ENCODE measurements at places on chromosomes 5 and 9.

DNA sequence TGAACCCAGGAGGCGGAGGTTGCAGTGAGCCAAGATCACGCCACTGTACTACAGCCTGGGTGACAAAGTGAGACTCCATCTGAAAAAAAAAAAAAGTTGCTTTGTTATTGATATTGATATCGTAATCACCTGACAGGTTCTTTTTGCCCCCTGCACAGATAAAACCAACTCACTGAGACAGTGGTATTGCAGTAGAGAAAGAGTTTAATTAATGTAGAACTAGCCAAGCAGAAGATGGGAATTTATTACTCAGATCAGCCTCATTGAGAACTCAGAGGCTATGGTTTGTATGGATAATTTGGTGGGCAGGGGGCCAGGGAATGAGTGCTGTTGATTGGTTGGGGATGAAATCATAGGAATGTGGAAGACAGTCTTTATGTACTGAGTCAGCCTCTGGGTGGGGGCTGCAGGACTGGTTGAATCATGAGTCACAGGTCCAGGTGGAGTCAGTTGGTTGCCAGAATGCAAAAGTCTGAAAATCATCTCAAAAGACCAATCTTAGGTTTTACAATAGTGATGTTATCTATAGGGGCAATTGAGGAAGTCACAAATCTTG, 35.8 kb upstream of the MEGF10 start:
- DNase-seq: no peak

DNA sequence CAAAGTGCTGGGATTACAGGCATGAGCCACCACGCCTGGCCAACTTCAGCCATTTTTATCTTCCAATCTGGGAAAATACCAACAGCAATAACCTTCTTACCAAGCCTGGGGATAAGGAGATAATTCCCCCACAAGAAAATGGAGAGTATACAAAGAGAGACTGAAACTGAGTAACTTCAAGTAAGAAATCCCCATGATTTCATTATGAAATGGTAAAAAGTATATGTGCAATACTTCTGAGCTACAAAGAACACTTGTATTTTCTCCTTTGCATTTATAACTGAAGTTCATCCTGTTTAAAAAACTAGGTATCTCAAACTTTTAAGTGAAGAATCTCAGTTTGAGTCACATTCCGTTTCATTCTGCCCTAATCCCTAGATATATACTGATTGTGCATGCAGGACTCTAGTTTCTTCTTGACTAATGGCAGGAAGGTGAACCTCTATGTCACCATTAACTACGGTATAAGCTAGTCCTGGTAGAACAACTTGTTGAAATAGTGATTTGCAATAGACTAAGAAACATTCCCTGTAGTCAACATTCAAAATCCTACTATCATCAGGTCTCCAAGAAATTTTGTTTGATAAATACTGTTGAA, 2071.4 kb downstream of the MAT2B start:
- DNase-seq: no peak

DNA sequence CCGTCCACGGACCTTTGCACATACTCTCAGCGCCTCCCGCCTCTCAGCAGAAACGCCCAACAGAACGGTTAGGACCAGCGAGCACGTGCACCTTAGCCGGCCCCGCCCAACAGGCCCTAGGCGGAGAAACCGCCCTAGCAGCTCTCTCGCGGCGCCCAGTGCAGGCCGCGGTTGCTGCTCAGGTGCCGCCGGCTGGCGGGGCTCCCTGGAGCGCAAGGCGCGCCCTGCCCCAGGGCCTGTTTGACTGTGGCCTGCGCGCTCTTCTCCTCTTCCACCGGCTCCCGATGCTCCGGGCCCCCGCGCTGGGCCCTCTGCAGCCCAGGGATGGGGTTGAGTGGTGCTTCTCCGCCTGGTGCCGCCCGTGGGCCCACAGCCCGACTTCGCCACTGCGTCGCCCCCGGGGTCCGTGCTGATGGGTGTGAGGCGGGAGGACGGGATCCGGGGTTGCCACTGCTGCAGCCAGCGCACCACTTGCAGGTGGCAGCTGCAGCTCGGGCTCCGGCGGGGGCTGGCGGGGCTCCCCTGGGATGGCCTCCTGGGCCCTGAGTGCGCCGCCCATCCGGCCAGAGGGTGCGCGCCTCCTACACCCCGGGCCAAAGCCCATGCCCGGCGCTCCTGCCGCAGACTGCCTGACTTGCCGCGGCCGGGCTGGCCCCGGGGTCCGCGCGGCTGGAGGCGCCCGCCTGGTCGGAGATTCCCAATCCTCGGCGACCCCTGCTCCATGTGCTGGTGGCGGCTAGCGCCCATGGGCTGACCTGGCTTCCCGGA, 1889.4 kb upstream of the CDH9 start:
- no peak for DNase-seq

DNA sequence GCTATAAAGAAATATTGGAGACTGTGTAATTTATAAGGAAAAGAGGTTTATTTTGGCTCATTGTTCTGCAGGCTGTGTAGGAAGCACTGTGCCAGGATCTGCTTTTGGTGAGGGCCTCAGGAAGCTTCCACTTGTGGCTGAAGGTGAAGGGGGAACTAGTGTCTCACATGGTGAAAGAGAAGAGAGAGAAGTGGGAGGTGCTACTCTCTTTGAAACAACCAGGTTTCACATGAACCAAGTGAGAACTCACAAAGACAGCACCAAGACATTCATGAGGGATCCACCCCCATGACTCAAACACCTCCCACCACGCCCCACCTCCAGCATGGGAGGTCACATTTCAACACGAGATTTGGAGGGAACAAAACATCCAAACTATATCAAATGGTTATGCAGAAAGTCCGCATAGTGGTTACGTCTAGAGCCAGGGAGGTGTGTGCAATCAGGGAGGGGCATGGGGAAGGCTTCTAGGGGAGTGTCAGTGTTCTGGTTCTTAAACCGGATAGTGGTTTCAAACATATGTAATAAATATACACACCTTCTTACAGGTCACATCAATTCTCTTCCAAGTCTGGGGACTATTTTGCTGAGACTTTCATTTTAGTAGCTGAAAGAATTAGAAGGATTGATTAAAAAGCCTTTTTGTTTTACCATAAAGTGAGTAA, 113.0 kb downstream of the TRIO start:
- no peak for DNase-seq

DNA sequence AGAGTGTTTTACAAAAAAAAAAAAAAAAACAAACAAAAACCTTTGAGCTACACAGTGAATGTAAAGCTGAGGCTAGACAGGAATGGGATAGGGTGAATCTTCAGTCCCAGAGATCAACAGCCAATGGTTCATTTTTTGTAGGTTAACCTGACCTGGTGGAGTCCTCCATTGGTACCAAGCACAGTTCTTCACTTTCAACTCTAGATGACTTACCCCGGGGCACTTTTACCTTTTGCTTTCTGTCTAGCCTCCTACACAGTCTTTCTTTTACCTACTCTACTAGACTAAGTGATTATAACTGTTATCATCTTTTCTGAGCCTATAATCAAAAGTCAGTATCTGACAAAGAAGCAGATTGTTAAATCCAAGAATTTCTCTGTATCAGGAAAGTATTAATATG, 50.9 kb downstream of the ANXA2R start:
- peak; percentile 33 for DNase-seq

- no peak for DNase-seq
Observed at GRCh38 chr9:74683322-74683721, 186.2 kb downstream of the RORB start.

GRCh38 chr5:37448941-37449340, 69.8 kb downstream of the WDR70 start:
- DNase-seq: no peak

GRCh38 chr5:73394610-73395009, 54.0 kb downstream of the FOXD1 start:
- no peak for DNase-seq

DNA sequence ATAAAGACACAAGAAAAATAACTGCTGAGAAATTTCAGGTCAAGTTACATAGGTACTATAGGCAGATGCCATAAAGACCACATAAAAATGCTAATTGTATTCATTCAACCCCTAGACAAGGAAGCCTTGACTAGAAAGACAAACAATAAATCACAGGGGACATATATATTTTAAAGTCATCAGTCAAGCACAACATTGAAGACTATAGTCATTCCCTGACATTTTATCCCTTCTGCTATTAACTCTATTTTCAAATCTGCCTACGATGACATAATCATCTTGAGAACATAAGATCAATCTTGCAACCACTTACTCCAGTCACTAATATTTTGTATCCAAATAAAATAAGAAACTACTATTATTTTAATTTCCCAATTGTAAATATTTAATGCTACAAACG, 38.3 kb downstream of the FAM13B start:
- DNase-seq: no peak

DNA sequence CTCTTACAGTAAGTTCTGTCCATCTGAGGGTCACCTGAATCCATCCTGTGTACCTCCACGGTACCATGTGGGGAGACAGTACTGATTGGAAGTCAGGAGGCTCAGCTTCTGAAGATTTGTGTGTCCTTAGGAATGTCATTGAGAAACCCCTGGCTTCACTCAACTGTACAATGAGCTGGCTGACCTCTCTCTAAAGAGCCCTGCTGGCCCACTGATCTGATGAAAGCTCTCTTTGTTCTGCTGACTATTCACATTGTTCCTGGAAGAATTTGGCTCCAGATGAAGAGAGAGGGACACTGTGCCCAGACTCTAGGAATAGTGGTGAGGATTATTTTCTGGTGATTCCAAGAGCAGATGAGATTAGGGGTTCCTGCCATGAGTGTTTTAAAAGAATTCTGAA, 141.2 kb downstream of the LURAP1L start:
- no peak for DNase-seq

DNA sequence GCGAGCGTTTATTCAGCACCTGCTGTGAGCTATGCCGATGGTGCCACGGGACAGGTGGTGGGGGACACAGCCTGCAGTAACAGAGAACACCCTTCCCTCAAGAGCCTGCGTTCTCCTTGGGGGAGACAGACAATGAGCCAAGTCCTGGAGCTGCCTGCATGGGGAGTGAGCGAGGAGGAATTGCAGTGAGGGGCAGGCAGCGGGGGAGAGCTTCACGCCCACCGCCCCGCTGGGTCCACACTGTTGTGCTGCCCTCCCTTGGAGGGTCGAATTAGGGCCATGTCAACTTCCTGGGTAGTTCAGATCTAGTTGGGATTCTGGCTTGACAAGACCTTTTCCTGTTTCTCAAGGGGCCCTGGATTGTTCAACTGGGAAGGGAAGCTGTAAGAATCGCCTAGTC, 55.5 kb upstream of the N4BP3 start:
- DNase-seq: no peak

DNA sequence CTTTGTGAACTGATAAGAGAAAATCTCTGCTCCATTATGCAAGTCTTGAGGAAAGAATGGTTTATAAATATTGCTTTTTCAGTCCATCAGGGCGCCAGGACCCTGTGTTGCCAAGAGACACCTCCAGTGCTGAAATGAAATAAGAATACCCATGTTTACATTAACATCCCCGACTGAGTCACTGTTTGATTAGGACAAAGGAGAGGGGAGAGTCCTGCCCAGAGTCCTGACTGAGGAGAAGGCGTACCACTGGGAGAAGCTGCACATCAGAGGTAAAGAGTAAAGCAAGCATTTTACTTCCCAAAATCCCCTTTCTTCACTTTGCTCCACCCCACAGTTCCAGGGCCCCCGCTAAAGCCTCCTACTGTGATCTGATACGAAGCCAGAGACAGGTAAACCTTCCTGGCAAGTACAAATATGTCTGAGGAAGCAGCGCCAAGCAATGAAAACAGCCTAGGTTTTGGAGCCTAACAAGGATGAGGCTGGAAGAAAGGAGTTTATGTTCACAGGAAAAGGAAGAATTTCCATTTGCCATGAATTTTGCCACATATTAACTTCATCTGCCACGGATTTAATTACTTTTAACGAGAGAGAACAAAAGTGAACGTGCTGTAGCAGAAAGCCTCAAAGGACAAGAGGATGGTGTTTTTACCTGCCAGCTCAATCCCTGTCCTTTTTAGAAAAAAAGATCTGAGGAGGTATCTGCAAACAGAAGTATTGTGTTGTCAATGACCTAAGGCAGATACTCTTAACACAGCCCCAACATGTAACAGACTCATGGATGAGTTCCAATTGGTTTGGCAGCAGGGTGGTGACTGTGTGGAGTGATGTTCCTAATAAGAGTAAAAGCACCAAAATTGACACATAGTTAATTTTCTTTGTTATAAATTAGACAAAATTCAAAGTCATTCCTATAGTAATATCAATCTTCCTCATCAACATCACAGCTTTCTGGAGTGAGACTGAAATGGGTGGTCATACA, 209.4 kb upstream of the TLE4 start:
- no peak for DNase-seq

- no peak for DNase-seq
Observed at GRCh38 chr9:23447166-23447565, 378.9 kb downstream of the ELAVL2 start.

DNA sequence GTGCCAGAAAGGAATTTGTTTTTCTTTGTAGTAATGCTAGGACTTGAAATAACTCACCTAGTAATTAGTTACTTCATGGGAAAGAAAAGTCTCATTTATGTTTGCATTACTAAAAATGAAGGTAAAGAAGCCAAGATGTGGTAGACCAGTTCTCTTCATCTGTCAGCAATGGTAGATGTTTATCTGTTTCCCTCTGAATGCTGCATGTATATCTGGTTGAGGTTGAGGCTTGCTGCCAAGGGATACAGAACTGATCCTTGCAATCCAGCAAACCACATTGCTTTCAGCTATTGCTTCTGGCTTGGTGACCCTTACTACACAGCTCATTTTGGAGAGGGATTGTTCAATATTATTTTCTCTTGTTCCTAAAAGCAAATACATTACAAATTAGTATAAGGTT, 73.6 kb downstream of the ZNF474 start:
- DNase-seq: peak; percentile 39

DNA sequence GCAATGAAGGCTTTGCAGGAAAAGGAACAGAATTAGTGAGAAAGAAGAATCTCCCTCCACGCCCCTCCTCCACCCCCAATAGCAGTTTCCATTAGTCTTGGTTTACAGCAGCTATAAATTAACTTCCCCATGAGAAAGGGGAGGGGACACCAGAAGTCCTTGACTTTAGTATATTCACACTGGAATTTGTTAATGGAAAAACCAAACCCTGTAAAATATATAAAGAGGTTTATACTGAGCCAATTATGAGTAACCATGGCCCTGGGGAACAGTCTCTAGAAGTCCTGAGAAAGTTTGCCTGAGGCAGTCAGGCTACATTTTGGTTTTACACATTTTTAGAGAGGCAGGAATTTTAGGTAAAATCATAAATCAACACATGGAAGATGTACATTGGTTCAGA, 88.5 kb downstream of the ALDH1A1 start:
- no peak for DNase-seq
